Fibroblast of upper back skin (primary cell): ENCODE measurements at places on chromosomes 12 and 14.

DNA sequence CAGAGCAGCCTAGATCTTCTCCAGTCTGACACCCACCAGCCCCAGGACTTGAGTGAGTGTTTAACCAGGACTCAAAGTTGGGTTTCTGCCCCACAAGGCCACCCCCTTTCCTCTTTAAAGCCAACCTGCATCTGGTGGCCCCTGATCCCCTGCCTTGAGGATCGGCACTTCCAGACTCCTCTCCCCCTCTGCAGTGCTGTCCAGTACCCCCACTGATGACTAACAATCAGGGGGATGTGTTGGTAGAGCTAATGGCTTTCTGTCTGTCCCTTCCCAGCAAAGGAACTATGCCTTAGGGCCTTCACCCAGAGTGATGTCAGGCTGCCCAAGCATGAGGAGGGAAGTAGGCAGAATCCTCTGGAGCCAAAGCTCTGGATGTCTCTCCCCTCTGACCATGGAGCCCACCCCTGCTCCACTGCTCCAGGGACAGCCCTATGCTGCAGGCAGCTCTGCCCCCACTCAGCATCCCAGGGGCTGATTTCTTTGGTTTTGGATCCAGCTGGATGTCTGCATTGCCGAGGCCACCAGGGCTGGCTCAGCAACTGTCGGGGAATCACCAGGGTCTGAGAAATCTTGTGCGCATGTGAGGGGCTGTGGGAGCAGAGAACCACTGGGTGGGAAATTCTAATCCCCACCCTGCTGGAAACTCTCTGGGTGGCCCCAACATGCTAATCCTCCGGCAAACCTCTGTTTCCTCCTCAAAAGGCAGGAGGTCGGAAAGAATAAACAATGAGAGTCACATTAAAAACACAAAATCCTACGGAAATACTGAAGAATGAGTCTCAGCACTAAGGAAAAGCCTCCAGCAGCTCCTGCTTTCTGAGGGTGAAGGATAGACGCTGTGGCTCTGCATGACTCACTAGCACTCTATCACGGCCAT, 42.9 kb downstream of the DAD1 start:
- DNase-seq = peak; percentile 88

- no peak for DNase-seq
These were observed 172.0 kb upstream of the VASH1 start for GRCh38 chr14:76589246-76589645.

GRCh38 chr12:98343002-98343567, 172.3 kb upstream of the TMPO start:
- DNase-seq = no peak

DNA sequence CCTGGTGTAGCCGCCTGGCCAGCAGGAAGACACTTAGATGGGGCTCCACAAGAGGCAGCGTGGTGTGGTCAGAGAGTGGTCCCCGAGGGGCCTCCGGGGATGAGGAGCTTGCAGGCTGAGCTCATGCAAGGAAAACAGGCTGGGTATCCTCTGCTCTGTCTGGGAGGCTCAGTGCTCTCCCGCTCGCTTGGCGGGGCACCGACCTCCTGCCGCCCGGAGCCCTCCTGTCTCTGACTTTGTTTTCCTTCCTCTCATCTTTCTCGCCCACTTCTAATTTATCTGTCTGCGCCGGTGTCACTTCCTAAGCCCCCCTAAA, 31.3 kb upstream of the DLK1 start:
- DNase-seq = no peak

GRCh38 chr12:13087766-13088165, 15.7 kb downstream of the GSG1 start:
- DNase-seq = no peak

DNA sequence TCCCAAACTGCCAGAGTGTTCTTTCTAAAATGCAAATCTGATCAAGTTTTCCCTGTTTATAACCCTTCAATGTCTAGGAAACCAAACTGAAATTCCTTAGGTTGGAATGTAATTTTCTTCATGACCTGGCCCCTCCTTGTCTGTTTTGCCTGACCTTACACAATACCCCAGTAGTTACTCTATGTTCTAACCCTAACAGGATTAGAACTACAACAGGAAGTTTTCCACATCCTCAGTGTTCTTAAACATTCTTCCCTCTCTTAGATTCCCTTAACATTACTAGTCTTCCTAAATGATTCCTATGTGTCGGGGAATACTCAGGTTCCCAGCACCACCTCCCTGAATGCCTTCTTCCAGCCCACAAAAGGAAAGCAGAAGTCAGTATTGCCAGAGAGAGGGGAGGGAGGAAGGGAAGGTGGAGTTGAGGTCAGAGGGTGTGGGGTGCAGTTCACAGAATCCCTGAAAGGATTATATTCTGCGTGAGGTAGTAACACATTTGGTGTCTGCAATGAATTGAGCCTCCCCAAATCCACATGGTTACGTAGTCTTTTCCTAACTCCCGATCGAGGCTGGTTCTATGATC, 72.6 kb downstream of the BBS10 start:
- DNase-seq = no peak

DNA sequence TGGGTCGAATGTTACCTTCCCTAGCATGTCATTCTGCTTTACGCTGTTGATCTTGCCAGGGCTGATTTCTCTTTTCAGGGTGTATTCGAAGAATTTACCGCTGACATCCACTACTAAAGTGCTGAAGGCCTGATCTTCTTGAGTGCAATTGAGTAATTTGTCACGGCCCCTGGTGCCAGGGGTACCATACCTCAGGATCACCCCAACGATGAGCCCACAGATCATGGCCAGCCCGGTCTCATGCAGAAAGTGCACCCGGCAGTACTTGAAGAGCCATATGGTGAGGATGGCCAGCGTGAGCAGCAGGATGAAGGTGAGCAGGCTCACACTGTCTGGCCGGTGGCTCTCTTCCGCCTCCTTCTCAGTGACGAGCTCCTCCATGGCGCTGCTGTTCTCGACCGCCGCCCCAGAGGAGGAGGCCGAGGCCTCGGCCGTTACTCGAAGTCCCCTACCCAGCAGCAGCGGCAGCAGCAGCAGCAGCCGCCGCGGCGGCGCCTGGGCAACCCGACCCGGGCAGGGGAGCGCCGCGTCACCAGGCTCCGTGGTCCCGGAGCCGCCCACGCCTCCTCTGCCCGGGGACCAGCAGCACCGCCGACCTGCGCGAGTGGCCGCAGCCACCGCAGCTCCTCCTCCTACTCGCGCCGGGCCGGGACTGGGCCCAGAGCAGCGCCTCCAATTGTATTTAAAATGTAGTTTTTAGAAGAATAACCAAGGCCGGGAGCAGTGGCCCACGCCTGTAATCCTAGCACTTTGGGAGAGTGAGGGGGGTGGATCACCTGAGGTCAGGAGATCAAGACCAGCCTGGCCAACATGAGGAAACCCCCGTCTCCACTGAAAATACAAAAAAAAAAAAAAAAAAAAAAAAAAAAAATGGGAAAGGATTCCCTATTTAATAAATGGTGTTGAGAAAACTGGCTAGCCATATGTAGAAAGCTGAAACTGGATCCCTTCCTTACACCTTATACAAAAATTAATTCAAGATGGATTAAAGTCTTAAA, 58.5 kb upstream of the TMPO start:
- peak; percentile 33 for DNase-seq

- DNase-seq = no peak
These were observed 103.0 kb downstream of the VCPKMT start for GRCh38 chr14:50013198-50013918.

DNA sequence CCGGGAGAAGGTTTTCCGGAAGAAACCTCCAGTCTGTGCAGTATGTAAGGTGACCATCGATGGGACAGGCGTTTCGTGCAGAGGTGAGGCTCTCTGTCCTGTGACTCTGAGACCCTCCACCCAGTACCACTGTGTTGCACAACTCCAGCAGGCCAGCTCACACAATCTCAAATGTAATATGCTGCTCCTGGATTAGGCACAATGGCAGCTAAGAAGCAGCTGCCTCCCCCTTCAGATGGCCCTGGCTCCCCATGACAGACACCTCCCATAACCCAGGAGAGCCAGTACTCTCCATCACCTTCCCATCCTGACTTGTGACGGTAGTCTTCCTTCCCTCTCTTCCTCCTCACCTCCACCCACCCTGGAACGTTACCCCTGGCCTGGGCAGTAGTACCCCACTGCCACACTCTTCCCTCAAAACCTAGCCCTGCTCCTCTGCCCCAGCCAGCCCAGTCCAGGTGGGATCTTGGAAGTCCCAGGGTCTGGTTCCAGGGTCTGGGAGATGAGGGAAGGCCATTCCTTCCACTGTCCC, 2.1 kb downstream of the TNS2 start:
- DNase-seq = no peak

DNA sequence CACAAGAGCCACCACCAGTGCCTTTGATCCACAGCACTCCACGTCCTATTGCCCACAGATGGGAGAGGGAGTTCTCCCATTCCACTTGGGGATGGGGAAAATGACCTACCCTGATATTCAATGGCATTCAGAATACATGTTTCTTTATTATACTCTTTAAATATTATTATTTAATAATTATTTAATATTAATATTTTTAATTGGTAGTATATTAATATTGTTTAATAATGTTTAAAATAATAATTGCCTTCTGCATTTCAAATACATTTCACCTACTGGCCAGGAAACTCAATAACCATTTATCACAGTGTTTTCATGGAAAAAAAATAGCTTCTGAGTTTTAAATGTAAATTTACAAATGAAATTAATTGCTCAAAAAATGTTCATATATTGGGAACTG, 127.4 kb upstream of the G2E3 start:
- DNase-seq = no peak

DNA sequence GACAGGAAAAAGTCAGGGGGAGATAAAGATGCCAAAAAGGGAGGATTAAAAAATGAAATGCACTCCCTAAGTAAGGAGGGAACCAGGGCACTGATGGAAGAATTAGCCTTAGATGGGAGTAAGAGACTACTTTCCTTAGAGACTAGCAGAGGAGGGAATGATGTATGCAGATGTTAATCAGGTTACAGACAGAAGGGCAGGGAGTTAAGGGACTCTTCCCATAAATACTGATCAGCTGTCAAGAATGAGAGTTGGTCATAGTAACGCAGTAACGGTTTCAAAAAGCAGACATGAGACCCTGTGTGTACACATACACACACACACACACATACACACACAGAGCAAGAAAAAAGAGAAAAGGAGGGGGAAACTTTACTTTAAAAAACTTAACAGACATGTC, 93.4 kb downstream of the PHLDA1 start:
- no peak for DNase-seq

DNA sequence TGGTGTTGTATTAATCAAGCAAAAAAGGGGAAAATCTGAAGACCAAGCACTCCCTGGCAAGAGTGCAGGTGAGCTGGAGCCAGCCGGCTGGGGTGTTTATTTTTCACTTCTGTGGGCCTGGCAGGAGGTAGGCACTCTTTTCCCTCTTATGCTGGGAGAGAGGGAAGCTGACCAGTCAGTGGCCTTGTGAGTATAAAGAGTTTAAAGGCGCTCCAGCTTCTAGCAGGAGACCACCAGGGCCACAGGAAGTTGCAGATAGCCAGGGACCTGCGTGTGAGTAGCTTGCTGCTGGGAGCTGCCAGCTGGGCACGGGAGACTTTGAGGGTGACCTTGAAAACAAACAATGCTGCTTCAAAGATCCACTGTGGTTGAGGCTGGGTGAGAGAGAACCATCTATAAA, 217.4 kb upstream of the PWP1 start:
- no peak for DNase-seq

GRCh38 chr14:104942586-104942985, 17.9 kb downstream of the PLD4 start:
- DNase-seq = no peak

- peak; percentile 72 for DNase-seq
These were observed 37.9 kb upstream of the DLK1 start for GRCh38 chr14:100688598-100689461.

GRCh38 chr14:63383776-63384367, 65.1 kb upstream of the GPHB5 start:
- no peak for DNase-seq

DNA sequence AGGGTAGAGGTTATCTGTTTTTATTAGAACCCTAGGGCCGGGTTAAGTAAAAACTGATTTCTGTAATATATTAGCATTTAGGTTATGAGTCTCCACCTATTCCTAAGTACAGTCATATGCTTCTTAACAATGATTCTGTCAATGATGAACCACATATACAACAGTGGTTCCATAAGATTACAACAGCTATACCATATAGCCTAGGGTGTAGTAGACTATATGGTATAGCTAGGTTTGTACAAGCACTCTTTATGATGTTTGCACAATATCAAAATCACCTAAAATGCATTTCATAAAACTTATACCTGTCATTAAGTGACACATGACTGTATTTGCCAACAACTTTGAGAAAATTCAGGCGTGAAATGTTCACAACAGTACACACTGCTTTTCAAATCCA, 110.6 kb downstream of the RPL10L start:
- DNase-seq = no peak

GRCh38 chr14:105014631-105015030, 6.3 kb downstream of the CDCA4 start:
- no peak for DNase-seq

- DNase-seq = no peak
These were observed 35.9 kb downstream of the TRIM9 start for GRCh38 chr14:51059032-51059431.

GRCh38 chr12:127127897-127128296, 1139.1 kb upstream of the TMEM132C start:
- no peak for DNase-seq

DNA sequence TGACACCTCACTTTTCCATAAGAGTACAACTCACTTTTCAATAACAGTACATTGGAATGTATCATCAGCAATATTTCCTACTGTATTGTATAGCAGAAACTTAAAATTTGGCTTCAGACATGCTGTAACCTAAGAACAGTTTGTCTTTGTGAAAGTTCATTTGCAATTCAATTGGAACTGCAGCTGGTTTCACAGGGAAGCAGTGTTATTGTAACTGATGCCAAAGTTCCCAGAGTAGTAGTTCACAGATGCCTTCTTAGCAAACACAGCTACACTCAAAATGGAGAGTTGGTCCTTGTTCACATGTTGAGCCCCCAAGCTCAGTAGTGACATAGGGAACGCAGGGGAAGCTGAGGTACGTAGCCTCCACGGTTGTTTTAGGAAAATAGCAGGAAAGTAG, 23.3 kb downstream of the PPP1R36 start:
- no peak for DNase-seq

DNA sequence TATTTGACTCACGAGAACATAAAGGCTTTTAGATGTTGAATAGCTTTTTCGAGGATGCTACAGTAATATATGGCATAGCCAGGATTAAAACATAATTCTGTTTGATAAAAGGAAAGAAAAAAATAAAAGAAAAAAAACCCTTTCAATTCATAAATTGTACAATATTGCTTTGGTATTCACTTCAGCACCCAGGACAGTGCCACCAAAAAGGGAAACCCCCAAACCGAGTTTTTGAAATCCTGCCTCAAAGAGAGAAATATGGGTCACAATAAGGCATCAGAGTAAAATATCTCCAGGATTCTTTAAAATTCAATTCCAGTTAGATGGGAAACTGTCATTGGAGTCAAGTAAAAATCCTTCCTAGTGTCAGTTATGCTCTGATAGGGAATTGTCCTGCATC, 551.2 kb upstream of the SEL1L start:
- no peak for DNase-seq
